ENCODE measurements at places on chromosomes 7 and 10. TPM values are rescaled to one million over a fixed set of nuclear protein-coding genes. Genes with fewer than 3 reads are reported as not detected.

Gene ELFN1
- 0.53 TPM for total RNA-seq

Gene PSD
- total RNA-seq = 0.07 TPM

Gene PAPOLB
- 0.27 TPM for total RNA-seq

Gene ABLIM1
- total RNA-seq = 91.8 TPM

Gene NAPEPLD
- total RNA-seq = 11.3 TPM

Gene FAM3C
- 83.4 TPM for total RNA-seq

Gene OPN4
- not detected for total RNA-seq

Gene WNT8B
- total RNA-seq = not detected

Gene SNX13
- 62.9 TPM for total RNA-seq

Gene CDCA7L
- total RNA-seq = 164 TPM

Gene MMD2
- not detected for total RNA-seq

Gene CYP3A5
- not detected for total RNA-seq

Gene THNSL1
- total RNA-seq = 3.4 TPM

Gene COL13A1
- total RNA-seq = 73.0 TPM
